ENCODE measurements at places on chromosomes 7 and 10. TPM values are rescaled to one million over a fixed set of nuclear protein-coding genes. Genes with fewer than 3 reads are reported as not detected.

LRRC4 gene
- total RNA-seq: 0.29 TPM

SORCS1 gene
- not detected for total RNA-seq

DNA sequence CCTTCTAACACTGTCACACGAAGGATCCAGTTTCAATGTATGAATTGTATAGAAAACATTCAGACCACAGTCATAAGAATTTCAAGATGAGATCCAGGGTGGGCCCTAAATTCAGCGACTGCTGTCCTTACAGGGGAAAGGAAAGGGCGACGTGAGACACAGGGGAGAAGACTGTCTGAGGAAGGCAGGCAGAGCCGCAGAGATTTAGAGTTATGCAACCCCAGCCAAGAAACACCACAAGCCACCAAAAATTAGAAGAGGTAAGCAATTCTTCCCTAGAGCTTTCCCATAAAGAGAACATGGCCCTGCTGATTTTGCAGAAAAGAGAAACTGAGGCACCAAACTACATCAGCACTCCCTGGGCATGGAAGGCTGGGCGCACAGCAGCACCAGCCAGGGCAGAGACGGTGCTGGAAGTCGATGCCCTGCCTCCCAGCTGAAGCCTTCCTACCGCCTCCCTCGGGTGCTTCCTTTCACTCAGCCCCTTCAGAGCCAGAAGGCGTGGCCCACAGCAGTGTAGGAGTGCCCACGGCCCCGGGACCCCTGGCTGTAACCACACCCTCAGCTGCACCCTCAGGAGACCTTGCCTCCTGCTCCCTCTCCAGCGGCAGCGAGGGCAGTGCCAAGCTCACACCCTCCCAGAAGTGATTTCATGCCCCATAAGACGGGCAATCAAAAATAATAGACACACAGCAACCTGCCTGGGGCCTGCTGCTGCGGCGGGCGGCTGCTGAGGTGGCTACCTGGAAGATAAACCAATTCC, 81.0 kb upstream of the LRRC4 start:
- peaks cover 7% of the 10 kb centered on the region for H3K27me3 ChIP-seq
- H3K4me3 ChIP-seq: no peak overlapping the region
- H3K27ac ChIP-seq: no peak overlapping the region
- H3K4me1 ChIP-seq: peaks cover 7% of the 10 kb centered on the region
- DNase-seq: peak; percentile 31

GRCh38 chr7:27661811-27662489, 733 bp downstream of the HIBADH start:
- DNase-seq: peak; percentile 59
- peaks cover 5% of the 10 kb centered on the region for H3K36me3 ChIP-seq
- peak overlapping the region; percentile 74 for H3K4me3 ChIP-seq
- H3K27ac ChIP-seq: peak overlapping the region; percentile 92
- H3K27me3 ChIP-seq: no peaks in the 10 kb centered on the region

GRCh38 chr10:30762620-30763019, 133.1 kb upstream of the LYZL2 start:
- H3K4me3 ChIP-seq: no peak overlapping the region
- no peak overlapping the region for H3K27ac ChIP-seq
- no peak for DNase-seq
- no peaks in the 10 kb centered on the region for H3K36me3 ChIP-seq

LEP gene
- 0.36 TPM for total RNA-seq

DNA sequence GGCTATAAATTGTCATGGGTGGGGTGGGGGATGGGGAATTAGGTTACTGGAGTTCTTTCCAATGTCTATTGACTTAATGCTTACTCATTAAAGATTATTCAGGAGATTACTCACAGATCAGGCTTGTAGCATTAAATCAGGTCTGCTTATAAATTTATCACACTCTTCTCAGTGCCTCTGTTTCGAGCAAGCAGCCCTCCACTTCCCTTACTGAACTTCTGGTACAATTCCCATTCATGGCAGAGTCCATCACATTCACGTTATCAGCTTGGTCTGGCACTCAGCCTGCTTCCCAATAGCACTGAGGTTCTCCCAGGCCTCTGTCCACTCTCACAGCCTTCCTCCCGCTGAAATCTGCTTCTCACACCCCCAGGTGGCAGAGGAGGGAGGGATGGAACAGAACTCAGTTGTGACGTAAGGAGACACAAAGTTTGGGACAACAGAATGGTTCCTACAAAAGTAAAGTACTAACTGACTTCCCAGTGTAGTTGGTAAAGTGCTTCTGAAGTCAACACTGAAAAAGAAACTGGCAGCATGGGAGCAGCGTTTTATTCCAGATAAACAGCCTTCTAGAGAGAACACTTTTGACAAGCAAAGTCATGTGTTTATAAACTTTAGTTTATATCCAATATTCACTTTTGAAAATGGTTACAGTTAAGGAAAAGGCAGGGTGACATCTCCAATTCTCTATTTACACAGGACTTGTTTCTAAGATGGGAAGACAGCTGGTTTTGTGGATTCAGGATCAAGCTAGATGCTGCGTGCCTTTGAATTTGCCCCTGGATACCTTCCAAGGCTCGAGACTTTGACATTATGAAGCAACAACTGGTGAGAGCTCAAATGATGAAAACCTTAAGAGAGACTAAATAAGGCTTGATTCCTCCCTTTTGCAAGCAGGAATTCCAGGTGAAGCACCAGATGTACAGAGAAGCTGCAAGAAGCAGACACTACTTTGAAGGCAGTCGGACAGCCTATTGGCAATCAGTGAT, 81.4 kb downstream of the ATXN7L1 start:
- peak overlapping the region; percentile 39 for H3K27ac ChIP-seq
- no peak for DNase-seq
- H3K4me1 ChIP-seq: peaks cover 27% of the 10 kb centered on the region
- H3K27me3 ChIP-seq: no peaks in the 10 kb centered on the region
- H3K4me3 ChIP-seq: no peak overlapping the region
